Stimulated activated CD4-positive, alpha-beta T cell treated with anti-CD3 and anti-CD28 coated beads, Interleukin-15, amount 100 ng/mL, for 48 hours (primary cell): ENCODE measurements at places on chromosomes 6 and 20.

GRCh38 chr6:69881322-69882151 is 15.2 kb downstream of the COL19A1 start:
- DNase-seq: no peak

- DNase-seq: no peak
These were observed 88.3 kb upstream of the KCNQ5 start for GRCh38 chr6:72533606-72534005.

- DNase-seq: no peak
These were observed 59.5 kb downstream of the ZMYND8 start for GRCh38 chr20:47296950-47297349.

GRCh38 chr6:148226284-148226683 is 116.4 kb upstream of the SASH1 start:
- DNase-seq: no peak

DNA sequence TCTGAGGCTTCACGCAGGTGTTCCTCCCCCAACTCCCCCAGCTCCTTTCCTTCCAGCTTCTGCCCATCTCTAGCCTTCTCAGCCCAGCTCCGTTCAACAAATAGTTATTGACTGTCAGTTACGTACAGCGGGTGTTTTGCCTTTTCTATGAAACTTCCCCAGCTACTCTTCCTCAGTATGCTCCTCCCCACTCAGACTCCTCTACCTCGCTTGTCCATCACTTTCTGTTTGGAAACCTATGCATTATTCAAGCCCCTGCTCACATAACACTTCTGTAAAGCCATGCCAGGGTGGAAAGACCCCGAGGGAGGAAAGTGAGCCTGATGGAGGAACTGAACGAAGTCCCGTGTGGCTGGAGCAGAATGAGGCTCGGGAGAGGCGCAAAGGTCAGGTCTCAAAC is 44.2 kb upstream of the NR2E1 start:
- no peak for DNase-seq

GRCh38 chr6:156840606-156841005 is 63.4 kb downstream of the ARID1B start:
- DNase-seq: no peak

DNA sequence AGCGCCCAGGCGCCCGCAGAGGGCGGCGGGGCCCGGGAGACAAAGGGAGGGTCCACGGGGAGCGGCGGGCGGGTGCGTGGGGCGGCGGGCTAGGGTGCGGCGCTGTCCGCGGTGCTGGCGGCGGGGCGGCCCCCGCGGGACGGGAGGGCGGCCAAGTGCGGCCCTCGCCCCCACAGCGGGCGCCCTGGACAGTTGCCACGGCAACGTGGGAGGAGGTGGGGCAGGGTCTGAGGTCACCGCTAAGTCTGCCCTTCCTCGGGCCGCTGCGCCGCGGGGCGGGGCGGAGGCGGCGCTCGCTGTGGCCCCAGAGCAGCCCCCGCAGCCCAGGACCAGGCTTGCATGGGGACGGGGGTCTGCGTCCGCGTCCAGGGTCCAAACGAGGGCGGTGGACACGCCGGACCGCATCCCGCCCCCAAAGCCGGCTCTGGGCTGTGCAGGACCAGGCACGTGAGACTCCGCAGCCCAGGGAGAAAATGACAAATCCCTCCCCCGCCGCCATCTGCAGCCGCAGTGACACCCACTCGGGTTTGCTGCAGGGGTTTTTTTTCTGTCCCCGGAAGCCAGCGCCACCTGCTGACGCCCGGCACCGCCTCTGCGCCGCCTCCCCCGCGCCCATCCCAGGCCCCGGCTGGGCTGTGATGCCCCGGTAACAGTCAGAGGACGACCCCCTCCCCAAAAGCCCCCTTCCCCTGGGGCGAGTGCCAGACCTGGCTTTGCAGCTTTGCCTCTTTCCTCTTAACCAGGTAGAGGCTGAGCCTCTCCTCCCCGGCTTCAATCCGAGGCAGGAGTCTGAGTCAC is 36.8 kb downstream of the YTHDF1 start:
- DNase-seq: peak; percentile 29

DNA sequence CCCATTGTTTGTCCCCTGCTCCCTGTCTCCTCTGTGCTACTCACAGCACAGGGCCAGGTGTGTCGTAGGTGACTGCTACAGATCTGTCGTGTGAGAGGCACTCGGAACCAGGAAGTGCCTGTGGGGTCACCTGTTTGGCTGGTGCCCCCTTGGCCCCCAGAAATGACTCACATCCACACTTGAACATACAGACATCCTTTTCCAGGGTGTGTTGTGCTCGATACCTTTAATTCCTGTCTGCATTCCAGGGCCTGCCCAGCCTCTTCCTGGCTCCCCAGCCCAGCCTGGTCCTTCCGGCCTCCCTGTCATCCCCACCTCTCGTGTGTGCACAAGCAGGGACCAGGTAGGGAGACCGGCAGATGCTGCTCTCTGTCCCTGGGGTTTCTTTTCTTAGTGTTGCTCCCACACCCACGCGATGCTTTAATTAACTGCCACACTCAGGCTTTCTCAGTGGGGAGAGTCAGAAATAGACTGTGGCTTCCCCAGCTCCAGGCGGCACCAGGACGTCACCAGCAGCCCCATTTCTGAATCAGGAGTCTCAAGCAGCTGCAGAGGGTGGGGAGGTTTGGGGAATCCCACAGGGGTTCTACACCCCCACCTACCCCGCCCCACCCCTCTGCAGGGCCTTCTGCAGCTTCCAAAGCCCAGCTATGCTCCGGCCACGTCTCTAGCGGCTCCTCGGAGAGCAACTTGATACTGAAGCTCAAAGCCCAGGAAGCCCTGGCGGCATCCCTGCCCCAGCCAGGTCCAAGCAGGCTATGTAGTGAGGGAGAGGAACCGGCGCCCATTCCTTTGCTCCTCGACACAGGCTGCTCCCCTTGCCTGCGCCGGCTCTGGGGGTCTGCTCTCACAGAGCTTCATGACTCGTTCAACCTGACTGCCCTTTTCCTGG is 102.2 kb downstream of the SYCP2 start:
- no peak for DNase-seq

GRCh38 chr6:77430504-77430903 is 32.8 kb downstream of the HTR1B start:
- no peak for DNase-seq

DNA sequence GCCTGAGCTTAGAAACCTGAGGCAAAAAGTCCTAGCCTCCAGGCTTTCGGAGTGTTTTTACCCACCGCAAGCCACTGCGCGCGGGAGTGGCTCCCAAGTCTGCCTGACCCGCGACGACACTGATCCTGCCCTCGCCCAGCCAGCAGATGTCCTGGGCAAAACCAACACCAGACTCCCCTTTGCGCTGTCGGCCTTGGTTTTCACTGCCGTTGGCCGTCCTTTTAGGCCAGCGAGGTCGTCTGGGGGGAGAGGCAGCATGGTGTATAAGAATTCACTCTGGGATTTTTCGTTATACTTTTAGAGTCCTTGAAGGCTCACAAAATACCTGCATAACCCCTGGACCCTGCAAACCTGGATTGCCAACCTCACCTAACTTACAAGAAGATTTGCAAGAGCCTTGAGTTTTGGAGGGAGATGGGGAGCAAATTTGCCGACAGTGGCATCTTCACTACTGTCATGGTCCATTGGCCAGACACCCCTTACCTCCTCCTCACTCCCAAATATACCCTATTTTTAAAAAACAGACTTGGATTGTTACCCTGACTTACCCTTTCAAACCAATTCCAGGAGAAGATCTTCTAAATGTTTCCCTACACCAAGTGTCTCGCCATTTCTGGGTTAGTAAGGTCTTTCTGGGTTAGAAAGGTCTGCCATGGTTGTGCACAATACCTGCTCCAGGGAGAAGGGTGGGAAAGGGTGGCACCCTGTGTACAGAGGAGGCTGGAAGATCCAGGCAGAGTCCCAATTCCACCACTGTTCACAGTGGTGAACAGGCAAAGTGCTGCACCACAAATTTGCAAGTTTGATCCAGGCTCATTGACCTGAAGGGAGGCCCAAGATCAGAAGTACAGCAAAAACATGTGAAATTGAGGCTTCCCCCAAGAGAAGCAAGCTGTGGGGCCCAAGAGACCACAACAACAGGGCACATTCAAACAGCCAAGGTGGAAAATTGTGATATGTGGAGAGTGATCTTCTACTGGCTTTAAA is 4.4 kb downstream of the FOXA2 start:
- no peak for DNase-seq

GRCh38 chr20:63194797-63195173 is 21.1 kb downstream of the YTHDF1 start:
- no peak for DNase-seq

DNA sequence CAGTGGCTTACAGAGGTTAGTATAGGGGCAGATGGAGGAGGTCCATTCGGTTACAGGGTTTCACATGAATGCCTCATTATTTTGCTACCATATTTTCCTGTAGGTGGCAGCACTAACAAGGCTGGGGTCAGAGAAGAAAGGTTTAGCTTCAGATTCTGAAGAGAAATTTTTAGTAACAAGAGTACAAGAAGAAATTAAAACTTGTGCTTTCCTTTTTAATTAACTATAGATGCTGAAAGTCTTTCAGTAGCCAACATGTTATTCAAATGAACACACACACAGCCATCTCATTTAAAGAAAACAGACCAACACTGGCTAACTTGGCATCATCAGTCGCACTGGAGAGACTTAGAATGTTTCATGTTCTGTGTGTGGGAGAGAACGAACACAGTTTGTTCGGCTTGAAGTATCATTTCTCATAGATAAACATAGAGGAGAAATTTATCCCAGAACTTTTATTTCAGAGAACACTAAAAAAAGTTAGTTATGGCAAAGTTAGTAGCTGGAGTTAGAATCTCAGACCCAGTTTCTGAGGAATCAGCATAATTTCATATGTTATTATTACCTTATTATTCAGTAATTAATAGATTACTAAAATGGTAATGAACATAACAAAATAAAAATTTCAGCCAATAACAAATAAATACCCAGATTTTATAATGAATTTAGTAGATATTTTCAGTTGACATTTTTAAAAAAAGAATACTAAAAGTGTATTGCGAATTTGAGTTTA is 314.0 kb upstream of the RSPO3 start:
- no peak for DNase-seq
